Right renal pelvis (tissue), 4 donors: ENCODE measurements at places on chromosomes 5 and 9. TPM values are rescaled to one million over a fixed set of nuclear protein-coding genes. Genes with fewer than 3 reads are reported as not detected.

DNA sequence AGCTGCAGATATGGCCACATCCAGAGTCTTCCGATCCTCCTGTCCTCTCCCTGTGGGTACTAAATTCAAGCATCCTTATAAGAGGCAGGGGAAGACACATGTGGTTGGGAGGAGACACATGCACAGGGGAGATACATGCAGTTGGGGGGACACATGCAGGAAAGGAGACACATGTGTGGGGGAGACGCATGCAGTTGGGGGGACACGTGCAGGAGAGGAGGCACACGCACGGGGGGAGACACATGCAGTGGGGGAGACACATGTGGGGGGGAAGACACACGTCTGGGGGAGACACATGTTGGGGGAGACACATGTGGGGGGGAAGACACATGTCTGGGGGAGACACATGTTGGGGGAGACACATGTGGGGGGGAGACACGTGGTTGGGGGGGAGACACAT is 21.2 kb upstream of the OLFM1 start:
- DNase-seq: no peak

The LCN9 gene
- polyA plus RNA-seq: not detected

The TMEM174 gene
- polyA plus RNA-seq: 27.8 TPM

The PCDHGA10 gene
- 3.9 TPM for polyA plus RNA-seq

DNA sequence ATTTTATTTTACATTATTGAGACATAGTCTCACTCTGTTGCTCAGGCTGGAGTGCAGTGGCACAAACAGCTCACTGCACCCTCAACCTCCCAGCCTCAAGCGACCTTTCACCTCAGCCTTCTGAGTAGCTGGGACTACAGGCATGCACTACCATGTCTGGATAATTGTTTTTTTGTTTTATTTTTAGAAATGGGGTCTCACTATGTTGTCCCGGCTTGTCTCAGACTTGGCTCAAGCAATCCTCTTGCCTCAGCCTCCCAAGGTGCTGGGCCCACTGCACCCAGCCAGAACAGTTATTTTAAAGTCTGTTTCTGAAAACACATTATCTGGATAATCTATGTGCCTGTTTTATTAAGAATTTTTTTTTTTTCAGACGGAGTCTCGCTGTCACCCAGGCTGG is 62.0 kb downstream of the TEX10 start:
- no peak for DNase-seq

DNA sequence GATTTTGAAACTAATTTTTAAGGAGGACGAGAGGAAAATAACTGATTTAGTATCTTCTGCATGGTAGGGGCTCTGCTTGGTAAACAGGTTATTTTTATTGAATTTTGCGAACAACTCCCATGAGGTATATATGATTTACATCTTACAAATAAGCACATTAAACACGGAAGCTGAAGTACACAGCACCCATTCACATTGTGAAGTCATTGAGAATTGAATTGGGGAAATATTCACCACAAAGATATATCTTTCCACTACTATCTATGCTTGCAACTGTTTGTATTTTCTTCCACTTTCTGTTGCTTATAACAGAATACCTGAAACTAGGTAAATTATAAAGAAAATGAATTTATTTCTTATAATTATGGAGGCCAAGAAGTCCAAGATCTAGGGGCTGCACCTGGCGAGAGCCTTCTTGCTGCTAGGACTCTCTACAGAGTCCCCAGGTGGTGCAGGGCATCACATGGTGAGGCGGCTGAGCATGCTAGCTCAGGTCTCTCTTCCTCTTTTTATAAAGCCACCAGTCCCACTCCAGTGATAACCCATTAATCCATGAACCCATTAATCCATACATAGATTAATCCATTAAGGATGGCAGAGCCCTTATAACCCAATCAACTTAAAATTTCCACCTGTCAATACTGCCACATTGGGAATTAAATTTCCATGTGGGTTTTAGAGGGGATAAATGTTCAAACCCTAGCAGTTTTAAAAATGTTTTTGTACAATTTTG is 79.0 kb upstream of the ZNF608 start:
- no peak for DNase-seq

DNA sequence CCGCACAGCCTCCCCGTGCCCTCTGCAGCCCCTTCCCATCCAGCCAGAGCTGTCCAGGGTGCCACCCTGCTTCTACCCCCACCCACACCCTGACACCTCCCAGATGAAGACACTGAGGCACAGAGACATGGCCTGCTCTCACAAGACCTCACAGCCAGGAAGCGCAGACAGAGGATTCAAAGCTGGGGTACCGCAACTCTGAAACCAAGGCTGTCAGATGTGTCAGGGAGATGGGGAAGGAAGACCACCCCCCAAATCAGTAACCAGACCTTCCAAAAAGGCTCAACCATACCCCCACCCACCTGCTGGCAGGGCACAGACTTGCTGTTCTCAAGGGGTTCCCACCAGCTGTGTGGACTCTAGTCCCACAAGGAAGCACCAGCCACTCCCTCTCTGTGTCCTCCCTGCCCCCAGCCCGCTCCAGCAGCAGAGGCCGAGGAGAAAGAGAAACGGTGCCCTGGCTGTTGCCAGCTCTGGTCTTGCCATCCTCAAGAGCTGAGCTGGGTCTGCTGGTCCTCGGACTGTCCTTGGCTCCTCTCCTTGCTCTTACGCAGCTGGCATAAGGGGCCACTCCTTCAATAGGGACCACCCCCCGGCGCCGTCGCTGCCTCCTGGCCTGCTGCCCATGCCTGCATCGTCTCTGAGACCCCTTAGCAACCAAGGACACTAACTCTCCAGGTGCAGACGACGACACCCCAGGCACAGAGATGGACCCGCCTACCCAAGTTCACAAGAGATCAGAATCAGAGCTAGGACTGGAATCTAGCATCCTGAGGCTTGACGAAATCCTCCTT is 699 bp downstream of the AKNA start:
- DNase-seq: no peak

DNA sequence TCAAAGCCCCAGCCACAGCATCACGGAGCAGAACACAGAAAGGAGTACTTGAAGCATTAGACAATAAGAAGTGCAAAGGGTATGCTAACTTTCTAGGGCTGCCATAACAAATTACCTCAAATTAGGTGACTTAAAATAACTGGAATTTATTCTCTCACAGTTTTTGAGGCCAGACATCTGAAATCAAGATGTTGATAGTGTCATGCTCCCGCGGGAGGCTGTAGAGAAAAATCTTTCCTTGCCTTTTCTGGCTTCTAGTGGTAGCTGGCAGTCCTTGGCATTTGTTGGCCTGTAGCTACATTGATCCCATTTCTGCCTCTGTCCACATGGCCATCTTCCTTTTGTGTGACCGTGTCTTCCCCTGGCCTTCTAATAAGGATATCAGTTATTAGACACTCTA is 51.9 kb upstream of the SPDL1 start:
- no peak for DNase-seq

- no peak for DNase-seq
Measured at GRCh38 chr5:73198833-73199592, 26.0 kb downstream of the TMEM174 start.

The TIMD4 gene
- 0.37 TPM for polyA plus RNA-seq

The TMC1 gene
- 0.69 TPM for polyA plus RNA-seq

DNA sequence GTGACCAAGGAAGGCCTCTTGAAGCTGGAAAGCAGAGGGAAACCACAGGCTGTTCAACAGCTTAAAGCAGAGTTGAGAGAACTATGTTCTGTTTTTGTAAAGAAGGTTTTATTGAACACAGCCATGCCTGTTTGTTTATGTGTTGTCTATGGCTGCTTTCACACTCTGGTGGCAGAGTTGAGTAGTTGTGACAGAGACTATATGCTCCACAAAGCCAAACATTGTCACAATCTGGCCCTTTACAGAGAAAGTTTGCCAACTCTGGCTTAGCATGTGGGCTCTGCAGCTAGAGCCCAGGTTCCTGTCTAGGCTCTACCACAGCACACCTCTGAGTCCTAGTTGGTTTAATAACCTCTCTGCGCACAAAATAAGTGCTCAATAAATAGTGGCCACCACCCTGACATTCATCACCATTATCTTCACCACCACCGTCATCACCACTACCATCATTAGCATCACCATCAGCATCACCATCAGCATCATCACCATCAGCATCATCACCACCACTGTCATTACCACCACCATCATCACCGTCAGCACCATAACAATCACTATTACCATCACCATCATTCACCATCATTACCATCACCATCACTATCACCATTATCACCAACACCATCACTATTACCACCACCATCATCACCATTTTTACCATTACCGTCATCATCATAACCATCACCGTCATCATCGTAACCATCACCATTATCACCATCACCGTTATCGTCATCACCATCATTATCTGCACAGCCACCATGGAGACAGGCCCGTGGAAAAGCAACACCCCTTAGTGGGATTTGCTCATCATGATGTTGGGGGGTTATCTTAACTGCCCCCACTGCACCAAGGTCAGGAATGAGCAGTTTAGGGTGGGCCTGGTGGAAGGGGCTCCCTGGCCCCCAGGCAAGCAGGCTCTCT is 18.3 kb downstream of the AKNA start:
- no peak for DNase-seq

The NOP16 gene
- 28.9 TPM for polyA plus RNA-seq

The BTNL8 gene
- polyA plus RNA-seq: 0.68 TPM

- DNase-seq: no peak
Measured at GRCh38 chr5:59790376-59790775, 103.2 kb downstream of the PDE4D start.

GRCh38 chr9:135785013-135785575 is 83.1 kb downstream of the KCNT1 start:
- no peak for DNase-seq
